ENCODE measurements at places on chromosomes 4 and X.

GRCh38 chrX:57251965-57252364 lies 34.5 kb upstream of the FAAH2 start:
- no peak for DNase-seq

DNA sequence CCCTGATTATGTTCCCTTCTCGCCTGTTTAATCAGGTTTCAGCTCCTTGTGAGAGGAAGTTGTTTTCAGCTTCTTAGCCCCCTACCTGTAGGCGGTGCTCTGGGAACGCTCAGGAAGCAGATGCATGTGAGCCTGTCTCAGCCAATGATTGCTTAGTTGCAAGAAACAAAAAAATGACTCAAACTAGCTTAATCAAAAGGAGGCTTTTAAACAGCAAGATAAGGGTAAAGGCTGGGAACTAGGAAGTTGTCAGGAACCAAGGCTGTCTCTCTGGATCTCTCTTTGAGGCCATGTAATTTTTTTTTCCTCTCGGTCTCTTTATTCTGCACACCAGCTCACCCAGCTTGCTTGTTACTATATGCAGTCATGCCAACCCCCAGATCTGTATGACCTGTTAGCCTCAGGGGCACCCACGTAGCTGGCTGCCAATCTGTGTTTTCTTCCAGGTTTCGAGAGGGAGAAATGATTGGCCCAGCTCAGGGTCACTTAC lies 109.1 kb downstream of the PTTG2 start:
- no peak for DNase-seq

DNA sequence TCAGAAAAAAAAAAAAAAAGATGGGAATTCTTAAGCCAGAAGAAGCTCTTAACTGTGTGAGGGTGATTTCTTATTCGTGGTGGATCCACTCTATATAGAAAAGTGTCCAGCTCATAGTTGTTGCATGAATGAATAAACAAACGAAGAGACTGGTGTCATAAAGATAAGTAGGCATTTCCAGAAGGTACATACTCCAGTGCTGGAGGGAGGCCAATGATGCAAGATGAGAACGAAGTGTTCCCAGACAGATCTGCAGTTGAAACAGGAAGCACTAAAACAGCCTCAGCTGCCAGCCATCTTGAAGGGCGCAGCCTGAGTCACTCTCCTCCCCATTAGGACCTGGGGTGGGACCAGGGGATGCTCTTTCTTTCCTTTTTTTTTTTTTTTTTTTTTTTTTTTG lies 47.4 kb upstream of the HOPX start:
- DNase-seq, result no peak

DNA sequence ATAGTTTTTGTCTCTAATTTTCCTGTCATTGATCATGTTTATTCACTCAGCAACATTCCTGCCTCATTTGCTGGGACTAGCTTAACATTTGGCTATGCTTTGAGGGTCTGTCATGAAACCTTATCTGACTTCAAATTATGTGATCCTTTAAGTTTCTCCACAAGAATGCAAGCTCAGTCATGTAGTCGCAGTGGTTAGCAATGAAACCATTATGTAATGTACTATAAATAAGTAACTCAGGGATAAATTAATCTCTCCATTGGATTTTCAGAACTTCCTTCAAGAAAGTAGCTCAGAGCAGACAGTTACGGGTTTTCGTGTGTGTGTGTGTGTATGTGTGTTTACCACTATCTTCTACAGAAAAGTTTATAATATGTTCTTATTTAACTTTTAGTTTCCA lies 993.6 kb downstream of the ADGRL3 start:
- no peak for DNase-seq

DNA sequence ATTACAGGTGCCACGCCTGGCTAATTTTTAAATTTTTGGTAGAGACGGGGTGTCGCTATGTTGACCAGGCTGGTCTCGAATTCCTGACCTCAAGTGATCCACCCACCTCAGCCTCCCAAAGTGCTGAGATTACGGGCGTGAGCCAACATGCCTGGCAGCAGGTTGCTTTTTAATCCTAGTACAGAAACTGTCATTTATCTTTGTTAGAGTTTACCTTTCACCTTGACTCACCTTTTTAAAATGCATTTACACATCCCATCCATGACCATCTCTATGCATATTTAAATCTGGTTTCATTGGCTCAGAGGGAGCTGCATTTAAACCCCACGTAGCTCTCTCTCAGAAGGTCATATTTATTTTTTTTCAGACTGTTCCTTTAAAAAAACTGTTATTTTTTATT lies 31.9 kb downstream of the SLC16A2 start:
- DNase-seq, result no peak

DNA sequence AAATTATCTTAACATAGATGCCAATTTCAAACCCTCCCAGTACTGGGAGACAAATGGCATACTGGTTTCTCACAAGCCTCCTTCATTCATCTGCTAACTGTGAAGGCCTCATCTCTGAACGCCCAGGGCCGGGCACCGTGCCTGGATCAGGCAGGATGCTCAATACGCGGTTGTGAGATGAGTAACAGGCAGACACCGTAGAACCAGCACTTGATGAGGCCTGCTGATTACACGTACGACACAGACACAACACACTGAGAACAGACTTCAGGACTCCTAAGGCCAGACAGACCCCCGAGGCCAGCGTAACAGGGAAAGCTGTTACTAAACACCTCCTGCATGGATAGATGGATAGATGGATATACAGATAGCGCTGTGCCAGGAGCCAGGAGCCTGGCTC lies 154.6 kb downstream of the AFAP1 start:
- no peak for DNase-seq

DNA sequence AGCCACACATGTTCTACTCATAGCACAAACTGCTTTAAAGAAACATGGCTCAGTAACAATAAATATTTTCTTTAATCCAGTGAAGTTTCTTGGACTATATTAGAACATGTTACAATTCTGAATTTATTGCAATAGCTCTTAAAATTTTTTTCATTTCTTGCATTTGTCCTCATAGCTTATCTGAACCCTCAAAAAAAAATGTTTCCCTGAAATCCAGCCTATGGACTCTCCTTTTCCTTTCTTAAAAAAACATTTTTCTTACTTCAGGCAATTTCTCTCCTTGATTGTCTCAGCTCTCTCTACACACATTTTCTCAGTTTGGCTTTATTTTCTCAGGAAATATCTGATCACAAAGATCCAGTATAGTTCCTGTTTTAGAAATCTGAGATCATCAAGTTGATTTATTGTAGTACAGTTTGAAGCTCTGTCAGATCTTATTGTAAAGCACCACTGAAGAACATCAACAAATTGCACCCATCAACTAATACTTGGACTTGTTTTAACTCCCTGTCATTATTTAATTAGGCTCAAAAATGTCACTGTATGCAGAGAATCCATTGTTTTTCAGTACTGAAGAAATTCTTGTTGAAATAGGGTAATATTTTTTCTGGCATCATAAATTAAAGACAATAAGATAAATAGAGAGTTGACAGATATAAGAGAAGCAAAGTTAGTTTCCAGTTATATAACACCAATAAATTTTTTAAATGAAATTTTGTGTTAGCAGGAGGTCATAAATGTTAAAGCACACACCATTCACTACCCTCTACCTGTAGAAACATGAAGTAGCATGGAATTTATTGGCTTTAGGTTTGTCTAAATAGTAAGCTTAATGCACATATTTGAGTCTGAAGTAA lies 317.7 kb downstream of the ARHGAP24 start:
- DNase-seq, result no peak

GRCh38 chr4:15148199-15148598 lies 145.9 kb downstream of the CPEB2 start:
- no peak for DNase-seq

DNA sequence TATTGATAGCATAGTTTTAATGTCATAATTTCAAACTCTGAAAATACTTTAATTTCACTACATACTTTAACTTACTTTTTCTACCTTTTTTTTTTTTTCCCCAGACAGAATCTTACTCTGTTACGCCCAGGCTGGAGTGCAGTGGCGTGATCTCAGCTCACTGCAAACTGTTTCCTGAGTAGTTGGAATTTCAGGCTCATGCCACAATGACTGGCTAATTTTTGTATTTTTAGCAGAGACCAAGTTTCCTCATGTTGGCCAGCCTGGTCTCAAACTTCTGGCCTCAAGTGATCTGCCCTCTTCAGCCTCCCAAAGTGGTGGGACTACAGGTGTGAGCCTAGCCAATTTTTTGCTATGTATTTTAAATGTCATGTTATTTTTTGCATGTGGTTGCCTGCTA lies 741.6 kb downstream of the TRAM1L1 start:
- no peak for DNase-seq

DNA sequence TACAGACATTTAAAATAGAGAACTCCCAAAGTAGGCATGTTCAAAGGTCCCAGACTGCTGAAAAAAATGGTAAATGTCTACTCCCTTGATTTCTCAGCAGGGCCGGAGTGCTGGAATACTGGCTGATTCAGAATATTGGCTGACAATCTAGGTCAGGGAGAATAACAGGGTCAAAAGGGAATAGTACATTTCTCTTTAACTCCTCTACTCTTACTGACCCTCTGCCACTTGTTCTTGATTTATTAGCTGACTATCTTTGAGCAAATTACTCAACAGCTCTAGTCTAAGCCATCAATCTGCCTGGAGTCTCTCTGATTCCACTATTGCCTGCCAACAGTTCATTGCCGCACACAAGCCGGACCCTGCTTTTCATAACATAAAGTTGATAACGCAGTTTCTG lies 19.7 kb upstream of the NWD2 start:
- no peak for DNase-seq

GRCh38 chr4:145541346-145541745 lies 59.7 kb downstream of the SMAD1 start:
- no peak for DNase-seq

- DNase-seq, result no peak
These were observed 8.6 kb downstream of the LIAS start for GRCh38 chr4:39467464-39467863.

GRCh38 chr4:123443401-123444289 lies 47.0 kb downstream of the SPRY1 start:
- DNase-seq, result no peak

GRCh38 chr4:74486905-74487304 lies 42.0 kb downstream of the AREG start:
- DNase-seq, result no peak

DNA sequence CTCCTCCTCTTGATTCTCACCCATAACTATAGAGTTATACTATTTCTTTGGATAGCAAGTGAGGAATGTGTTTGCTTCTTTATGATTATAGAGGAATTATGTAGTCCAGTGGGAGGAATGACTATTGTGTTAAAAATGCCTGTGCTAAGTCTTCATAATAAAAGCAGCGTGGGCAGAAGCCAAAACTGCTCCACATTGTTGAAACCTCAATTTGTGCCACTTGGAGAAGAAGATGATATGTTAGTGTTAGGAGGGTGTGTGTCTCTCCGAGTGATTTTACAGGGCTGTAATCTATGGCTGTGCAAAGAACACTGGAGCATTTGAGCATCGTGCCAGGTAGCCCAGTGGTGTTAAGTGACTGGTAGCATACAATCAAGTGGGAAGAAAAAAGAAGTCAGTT lies 74.3 kb downstream of the FRAS1 start:
- DNase-seq, result no peak

DNA sequence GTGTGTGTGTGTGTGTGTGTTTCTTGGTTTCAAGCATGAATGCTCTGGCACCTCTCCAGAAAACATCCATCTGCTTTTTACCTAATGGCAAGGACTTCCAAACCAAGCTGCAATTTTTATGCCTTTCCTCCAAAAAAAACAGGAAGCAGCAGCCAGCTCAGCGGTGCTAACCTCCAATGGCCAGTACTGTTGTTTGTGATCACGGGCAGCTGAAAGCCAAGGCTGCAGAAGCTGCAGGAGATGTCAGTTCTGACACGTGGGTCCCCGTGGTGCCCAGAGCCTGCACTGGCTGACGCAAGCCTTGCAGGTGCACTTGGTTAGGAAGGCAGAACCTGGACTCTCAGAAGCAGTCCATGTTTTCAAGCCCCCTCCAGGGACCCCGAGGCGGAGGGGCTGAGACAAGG lies 313.6 kb upstream of the DDX53 start:
- DNase-seq, result no peak

DNA sequence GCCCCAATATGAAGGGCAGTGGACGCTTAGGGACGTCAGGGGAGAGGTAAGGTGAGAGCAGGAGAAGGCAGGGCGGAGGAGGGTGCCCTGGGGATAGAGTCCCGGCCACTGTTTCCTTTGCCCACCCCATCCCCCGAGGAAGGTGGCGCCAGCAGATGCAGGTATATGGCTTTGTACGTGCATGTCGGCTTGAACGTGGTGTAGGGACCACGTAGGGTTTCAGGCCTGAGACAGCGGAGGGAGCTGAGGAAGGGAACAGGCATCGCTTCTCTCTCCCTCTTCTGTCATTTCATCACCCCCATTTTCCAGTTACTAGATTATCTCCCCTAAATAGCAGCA lies 97.9 kb downstream of the PHKA2 start:
- DNase-seq, result no peak

- DNase-seq, result no peak
These were observed 1.5 kb downstream of the FUNDC2 start for GRCh38 chrX:155028129-155028528.

DNA sequence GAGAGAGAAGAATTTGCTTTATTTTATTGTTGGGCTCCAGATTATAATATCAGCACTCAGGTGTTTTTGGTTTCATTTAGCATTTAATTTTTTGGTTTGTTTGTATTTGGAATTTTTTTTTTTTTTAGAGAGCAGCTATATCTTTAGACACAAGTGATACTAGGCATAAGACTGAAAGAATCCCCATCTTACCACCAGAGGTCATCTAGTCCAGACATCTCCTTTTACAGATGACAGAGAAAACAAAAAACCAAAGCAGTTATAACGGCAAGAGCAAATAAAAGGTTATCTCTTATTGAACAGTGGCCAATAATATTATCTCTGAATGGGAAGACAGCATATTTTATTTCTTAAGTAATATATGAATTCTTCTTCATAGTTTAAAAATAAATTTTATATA lies 22.8 kb downstream of the USP38 start:
- no peak for DNase-seq

GRCh38 chr4:183840311-183840710 lies 64.8 kb upstream of the STOX2 start:
- peak; percentile 40 for DNase-seq

DNA sequence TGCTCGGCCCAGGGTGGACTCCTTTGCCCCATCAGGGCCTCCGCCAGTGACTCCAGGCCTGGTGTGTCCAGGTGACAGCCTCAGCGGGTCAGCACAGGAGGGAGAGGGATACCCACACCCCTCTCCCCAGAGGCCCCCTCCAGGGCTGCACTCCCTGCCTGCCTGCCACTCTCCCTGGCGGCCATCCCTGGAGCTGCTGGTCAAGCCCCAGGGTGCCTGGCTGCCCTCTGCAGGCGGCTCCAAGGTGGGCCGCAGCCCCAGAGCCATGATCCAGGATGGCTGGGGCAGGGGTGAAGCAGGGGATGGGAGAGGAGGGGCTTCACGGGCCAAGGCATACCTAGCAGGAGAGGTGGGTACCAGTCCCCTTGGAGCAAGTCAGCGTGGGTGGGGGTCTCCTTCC lies 3.8 kb downstream of the FGFRL1 start:
- no peak for DNase-seq

GRCh38 chrX:85994797-85995196 lies 52.6 kb downstream of the CHM start:
- DNase-seq, result no peak

- no peak for DNase-seq
These were observed 130.6 kb downstream of the UGT8 start for GRCh38 chr4:114729068-114729738.
